CD8-positive, alpha-beta memory T cell (primary cell): ENCODE measurements at places on chromosomes 4 and X.
A peak's percentile ranks its signal among the peaks of the same experiment; 100 is the strongest.

DNA sequence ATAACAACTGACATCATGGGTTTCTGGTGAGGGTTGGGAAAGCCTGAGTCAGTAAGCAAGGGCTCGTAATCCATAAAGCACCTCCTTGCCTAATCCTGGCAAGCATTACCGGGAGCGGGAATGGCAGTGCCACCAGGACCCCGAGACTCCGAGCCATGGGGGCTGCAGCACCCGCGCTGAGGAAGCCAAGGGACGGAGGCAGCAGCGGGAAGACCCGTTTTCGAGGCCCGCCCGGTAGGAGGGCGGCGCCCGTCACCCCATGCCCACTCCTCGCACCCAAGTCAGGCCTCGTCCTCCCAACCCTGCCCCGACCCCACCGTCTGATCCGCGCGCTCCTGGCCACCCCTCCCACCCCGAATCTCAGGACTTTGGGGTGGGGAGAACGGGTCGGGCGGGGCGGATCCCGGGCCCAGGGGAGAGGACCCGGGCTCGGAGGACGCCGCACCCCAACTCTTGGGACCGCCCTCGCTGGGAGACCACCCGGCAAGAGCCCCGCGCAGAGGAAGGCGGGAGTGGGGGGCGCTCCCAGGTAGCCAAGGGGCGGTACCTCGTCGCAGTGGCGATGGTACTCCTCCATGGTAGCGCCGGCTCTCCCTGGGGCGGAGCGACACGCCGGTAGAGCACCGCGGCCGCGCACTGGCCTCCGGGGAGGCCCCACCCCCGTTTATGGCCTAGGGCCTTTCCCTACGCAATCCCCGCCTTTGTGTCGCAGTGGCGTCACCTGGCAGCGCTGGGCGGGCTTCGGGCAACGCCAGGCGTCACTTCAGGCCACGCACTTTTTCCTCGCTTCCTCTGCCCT, at the start of gene DYNLT3:
DYNLT3 (minus strand) TSS at position 638 of the 799 bp plus-strand sequence; CDS start at position 577, 61 bp downstream.
- no peaks in the 10 kb centered on the region for H3K27me3 ChIP-seq
- peak within 1 kb of the TSS; percentile 87 for H3K27ac ChIP-seq
- peaks cover 4% of the 10 kb centered on the region for H3K4me1 ChIP-seq
- H3K4me3 ChIP-seq = peak within 1 kb of the TSS; percentile 86

DNA sequence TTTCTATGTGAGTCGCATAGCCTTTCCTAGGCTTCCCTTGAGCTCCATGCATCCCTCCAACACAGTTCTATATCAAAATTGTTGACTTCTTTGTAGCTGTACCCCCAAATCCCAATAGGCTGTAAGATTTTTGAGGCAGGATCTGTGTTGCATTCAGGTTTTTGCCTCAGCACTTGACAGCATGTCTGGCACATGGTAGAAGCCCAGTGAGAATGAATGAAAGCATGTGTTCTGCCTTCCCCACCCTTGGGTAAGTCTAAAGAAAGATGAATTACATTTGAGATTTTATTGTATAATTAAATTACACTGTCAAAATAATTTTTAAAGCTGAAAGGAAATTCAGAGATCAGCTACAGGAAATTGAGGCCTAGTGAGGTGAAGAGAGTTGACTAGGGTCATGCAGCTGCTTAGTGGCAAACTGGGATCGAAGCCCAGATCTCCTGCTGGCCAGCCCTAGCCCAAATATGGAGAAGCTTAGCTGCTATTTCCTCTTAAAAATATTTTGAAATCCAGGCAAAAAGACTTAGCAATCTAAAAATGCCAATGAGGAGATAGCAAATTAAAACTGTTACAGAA, 122.5 kb downstream of the SPATA18 start:
- no peaks in the 10 kb centered on the region for H3K36me3 ChIP-seq
- DNase-seq = no peak
- H3K4me3 ChIP-seq = no peak overlapping the region
- no peaks in the 10 kb centered on the region for H3K27me3 ChIP-seq

- no peaks in the 10 kb centered on the region for H3K27me3 ChIP-seq
- no peaks in the 10 kb centered on the region for H3K4me1 ChIP-seq
- no peaks in the 10 kb centered on the region for H3K36me3 ChIP-seq
- H3K27ac ChIP-seq = no peak overlapping the region
- H3K4me3 ChIP-seq = no peak overlapping the region
Measured at GRCh38 chr4:182513587-182514291, 270.5 kb downstream of the TENM3 start.

GRCh38 chrX:101595739-101596419, 21.9 kb downstream of the ARMCX6 start:
- no peaks in the 10 kb centered on the region for H3K4me1 ChIP-seq
- no peaks in the 10 kb centered on the region for H3K36me3 ChIP-seq
- peak; percentile 48 for DNase-seq
- H3K4me3 ChIP-seq = no peak overlapping the region
- no peaks in the 10 kb centered on the region for H3K27me3 ChIP-seq
- H3K27ac ChIP-seq = no peak overlapping the region

GRCh38 chr4:2071912-2072867, 13.1 kb downstream of the NAT8L start:
- DNase-seq = no peak
- no peaks in the 10 kb centered on the region for H3K36me3 ChIP-seq
- no peaks in the 10 kb centered on the region for H3K27me3 ChIP-seq
- no peak overlapping the region for H3K4me3 ChIP-seq
- no peak overlapping the region for H3K27ac ChIP-seq
- no peaks in the 10 kb centered on the region for H3K4me1 ChIP-seq
